ENCODE measurements at places on chromosomes 11 and 22.

DNA sequence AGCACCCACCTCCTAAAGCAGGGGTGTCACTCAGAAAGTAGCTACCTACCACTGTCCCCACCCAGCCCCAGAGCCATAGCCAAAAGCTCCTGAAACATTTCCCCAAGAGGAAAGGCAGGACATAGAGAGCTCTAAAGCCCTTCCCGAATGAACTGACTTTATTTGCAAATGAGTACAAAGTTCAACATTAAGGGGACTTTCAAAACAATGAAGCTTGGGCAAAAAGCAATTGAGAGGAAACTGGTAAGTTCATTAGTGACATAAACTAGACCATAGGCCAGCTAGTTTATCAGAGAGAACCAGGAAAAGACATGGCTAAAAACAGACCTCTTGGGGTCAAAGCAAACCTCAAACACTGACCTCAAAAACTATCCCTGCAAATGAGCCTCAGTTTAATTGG is 72.7 kb downstream of the IGLL5 start:
- no peak for DNase-seq

GRCh38 chr22:31036671-31037550 is 44.2 kb upstream of the SMTN start:
- DNase-seq = no peak

- DNase-seq = no peak
These were observed 177.5 kb upstream of the TMEM45B start for GRCh38 chr11:129637983-129638776.

DNA sequence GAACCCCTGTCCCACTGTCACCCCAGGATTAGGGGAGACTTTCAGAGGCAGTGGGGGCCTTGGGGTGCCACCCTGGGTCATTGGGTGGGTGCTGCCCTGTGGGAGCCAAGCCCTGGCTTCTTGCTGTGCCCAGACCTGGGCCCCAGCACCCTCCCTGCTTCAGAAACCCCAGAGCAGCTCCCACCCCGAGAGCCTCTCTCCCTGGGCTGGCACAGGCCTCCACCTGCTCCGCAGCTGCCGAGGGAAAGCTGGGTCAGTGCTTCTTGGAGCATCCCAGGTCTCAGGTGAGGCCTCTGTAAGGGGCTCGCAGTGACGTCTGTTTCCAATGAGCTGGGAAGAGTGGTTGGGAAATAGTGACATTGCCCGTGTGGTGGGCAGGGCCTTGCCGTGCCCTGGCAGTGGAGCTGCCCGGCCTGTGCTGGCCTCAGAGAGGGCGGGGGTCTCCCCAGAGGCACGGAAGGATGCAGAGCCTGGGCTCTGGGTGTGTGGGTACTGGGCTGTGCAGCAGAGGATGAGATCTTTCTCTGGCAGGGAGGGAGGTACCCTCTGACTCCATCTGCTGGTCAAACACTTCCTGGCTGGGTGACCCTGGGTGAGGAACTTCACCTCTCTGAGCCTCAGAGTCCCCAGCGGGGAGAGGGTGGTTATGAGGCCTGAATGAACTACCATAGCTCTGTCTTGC is 23.0 kb downstream of the C22orf23 start:
- peak; percentile 36 for DNase-seq

DNA sequence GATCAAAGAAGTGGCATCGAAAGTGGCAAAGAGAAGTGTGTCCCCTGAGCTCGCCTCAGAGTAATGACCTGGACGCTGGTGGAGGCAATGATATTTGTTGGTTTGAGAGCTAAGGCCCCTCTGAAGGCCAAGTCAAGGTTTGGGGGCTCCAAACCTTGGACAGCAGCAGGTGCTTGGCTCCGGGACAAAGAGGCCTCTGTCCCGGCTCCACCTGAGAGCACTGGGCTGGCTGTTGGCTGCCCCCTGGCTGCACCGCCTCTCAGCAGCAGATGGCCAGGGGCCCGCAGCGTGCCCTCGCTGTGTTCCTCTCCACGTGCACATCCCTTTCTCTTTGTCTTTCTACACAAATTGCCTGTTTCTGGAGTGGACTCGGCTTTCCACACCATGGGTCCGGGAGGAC is 301.3 kb downstream of the NTM start:
- no peak for DNase-seq

- DNase-seq = no peak
These were observed 231.0 kb downstream of the TTC28 start for GRCh38 chr22:28448625-28449024.
